ENCODE measurements at places on chromosomes 6 and 20.

- peaks cover 2% of the 10 kb centered on the region for H3K27me3 ChIP-seq
- no peaks in the 10 kb centered on the region for H3K36me3 ChIP-seq
- DNase-seq = no peak
- no peak overlapping the region for H3K4me3 ChIP-seq
- H3K27ac ChIP-seq = no peak overlapping the region
These were observed 67.7 kb downstream of the SLC16A10 start for GRCh38 chr6:111154981-111155380.

DNA sequence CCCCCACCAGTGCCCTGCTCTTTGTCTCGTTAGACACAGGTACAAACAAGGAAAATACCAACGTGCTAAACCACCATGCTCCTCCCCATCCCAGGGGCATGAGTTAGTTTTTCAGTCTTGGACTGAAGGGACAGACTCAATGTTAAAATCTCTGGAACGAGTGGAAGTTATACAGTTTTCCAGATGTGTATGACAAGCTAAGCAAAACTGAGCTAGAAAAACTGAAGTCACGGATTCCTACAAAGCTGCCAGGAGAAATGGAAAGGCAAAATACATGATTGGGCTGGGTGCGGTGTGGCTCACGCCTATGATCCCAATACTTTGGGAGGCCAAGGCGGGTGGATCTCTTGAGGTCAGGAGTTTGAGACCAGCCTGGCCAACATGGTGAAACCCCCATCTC lies 34.3 kb upstream of the QKI start:
- peaks cover 3% of the 10 kb centered on the region for H3K4me1 ChIP-seq
- H3K36me3 ChIP-seq = peaks cover 5% of the 10 kb centered on the region
- peaks cover 2% of the 10 kb centered on the region for H3K27me3 ChIP-seq
- no peak for DNase-seq
- no peak overlapping the region for H3K27ac ChIP-seq

DNA sequence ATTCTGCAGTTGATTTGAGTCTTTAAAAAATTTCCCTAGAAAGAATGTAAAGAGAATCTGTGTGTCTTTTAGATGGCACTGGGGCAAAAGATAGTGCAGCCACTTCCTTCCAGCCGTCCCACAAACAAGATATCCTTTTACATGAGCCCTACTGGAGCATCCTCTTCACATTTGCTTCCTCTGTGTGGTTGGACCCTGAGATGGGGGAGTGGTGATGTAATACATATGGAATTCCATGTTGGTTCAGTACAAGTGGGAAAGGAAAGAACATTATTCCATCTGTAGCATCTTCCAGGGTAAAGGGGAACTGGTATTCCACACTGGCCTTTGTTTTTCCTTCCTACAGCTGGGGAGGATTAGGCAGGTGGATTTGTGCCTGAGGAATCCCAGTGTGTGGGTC lies 78.9 kb upstream of the ISM1 start:
- peaks cover 37% of the 10 kb centered on the region for H3K4me1 ChIP-seq
- no peaks in the 10 kb centered on the region for H3K27me3 ChIP-seq
- H3K36me3 ChIP-seq = no peaks in the 10 kb centered on the region
- no peak overlapping the region for H3K4me3 ChIP-seq

- peaks cover 6% of the 10 kb centered on the region for H3K27me3 ChIP-seq
- no peak overlapping the region for H3K27ac ChIP-seq
- no peaks in the 10 kb centered on the region for H3K4me1 ChIP-seq
- H3K36me3 ChIP-seq = peaks cover 10% of the 10 kb centered on the region
- no peak for DNase-seq
These were observed 89.7 kb downstream of the NFATC2 start for GRCh38 chr20:51452734-51453365.

- H3K36me3 ChIP-seq = no peaks in the 10 kb centered on the region
- no peaks in the 10 kb centered on the region for H3K4me1 ChIP-seq
- no peak overlapping the region for H3K4me3 ChIP-seq
- DNase-seq = no peak
- H3K27ac ChIP-seq = no peak overlapping the region
These were observed 813.0 kb downstream of the DHX35 start for GRCh38 chr20:39775110-39775509.

DNA sequence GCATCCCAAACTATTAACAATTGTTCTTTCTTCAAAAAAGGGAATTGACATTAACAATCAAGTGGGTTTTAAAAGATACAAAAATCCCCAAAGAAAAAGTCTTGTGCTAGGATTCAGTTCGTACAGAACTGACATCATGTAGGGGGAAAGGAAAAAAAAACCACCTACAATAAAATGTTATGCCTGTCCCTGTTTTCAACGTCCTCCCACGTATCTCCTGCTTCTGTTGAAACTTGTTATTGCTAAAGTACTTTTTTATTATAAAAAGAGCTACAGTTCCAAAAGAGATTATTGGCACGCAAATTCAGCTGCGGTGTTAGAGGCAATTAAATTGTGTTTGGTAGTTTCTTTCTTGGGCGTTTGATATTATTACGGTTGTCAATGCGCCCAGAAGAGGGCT lies 102.8 kb upstream of the PHACTR1 start:
- H3K27ac ChIP-seq = no peak overlapping the region
- H3K4me1 ChIP-seq = peaks cover 2% of the 10 kb centered on the region
- H3K36me3 ChIP-seq = no peaks in the 10 kb centered on the region
- no peak for DNase-seq

- peaks cover 3% of the 10 kb centered on the region for H3K27me3 ChIP-seq
- no peaks in the 10 kb centered on the region for H3K4me1 ChIP-seq
- DNase-seq = no peak
These were observed 11.8 kb downstream of the TMEM14B start for GRCh38 chr6:10759312-10759839.

GRCh38 chr20:47231382-47232039 lies 125.0 kb downstream of the ZMYND8 start:
- peak overlapping the region; percentile 26 for H3K4me3 ChIP-seq
- peaks cover 41% of the 10 kb centered on the region for H3K36me3 ChIP-seq
- peaks cover 4% of the 10 kb centered on the region for H3K4me1 ChIP-seq

DNA sequence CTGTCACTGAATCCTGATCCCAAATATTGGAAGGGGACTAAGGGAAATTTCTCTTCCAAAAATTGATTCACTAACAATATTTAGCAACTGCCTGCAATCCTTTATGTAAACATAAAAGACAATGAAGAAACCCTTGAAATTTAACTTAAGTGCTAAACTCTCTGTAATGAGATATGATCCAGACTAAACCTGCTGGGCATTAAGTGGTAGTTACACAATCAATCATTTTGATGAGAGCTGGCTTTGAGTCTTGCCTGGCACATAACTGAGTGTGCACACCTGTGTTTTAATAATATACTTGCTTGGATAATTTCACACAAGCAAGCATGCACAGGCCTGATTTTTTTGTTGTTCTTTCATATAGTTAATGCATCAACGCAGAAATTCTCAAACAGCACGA lies 9.8 kb upstream of the ZFP64 start:
- H3K4me3 ChIP-seq = no peak overlapping the region
- no peaks in the 10 kb centered on the region for H3K36me3 ChIP-seq
- no peaks in the 10 kb centered on the region for H3K27me3 ChIP-seq

GRCh38 chr6:56268266-56268665 lies 20.9 kb upstream of the COL21A1 start:
- DNase-seq = no peak
- no peak overlapping the region for H3K4me3 ChIP-seq
- H3K36me3 ChIP-seq = peaks cover 4% of the 10 kb centered on the region
- H3K27me3 ChIP-seq = no peaks in the 10 kb centered on the region

DNA sequence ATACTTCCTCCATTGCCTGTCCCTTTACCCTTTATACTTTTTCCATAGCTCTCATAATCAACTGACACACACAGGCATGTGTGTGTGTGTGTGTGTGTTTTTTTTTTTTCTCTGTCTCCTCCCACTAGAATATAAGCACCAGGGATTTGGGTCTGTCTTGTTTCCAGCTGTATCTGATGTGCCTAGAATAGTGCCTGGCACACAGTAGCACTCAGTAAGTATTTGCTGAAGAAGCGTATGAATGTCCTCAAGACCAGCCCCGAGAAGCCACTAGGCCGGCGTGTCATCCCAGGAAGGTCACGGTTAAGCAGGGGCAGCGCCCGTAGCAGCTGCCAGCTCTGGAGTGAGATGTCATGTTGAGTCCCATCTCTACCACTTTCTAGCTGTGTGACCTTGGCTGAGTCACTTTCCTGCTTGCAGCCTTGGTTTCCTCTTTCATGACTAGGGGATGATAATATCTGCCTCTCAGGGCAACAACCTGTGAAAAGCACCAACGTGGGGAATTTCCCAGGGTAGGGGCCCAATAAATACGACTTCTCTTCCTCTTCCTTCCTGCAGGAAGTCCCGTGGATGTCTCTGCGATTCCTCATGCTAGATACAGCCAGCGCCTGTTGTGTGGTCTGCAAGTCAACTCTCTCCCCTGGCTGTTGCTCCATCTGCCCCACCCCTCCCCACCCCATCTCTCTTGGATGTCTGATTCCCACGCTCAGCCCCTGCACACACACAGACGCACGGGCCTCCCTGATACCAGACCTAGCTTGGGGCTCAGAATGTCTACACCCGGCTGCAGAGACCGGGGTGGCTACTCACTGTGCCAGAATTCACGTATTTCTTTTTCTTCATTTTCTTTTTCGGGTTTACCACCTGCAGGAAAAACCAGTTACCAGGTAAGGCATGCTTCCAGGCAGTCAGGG lies 58.1 kb downstream of the RAB44 start:
- H3K36me3 ChIP-seq = peaks cover 14% of the 10 kb centered on the region
- H3K27ac ChIP-seq = peak overlapping the region; percentile 63
- no peak for DNase-seq
- peaks cover 9% of the 10 kb centered on the region for H3K27me3 ChIP-seq
- peaks cover 47% of the 10 kb centered on the region for H3K4me1 ChIP-seq

- DNase-seq = no peak
- H3K36me3 ChIP-seq = no peaks in the 10 kb centered on the region
- H3K4me1 ChIP-seq = peaks cover 25% of the 10 kb centered on the region
- no peak overlapping the region for H3K4me3 ChIP-seq
- H3K27me3 ChIP-seq = peaks cover 3% of the 10 kb centered on the region
These were observed 56.2 kb upstream of the NHSL1 start for GRCh38 chr6:138555421-138555988.

- peaks cover 2% of the 10 kb centered on the region for H3K4me1 ChIP-seq
- no peak overlapping the region for H3K27ac ChIP-seq
- no peak overlapping the region for H3K4me3 ChIP-seq
- H3K36me3 ChIP-seq = peaks cover 3% of the 10 kb centered on the region
- no peak for DNase-seq
- peaks cover 1% of the 10 kb centered on the region for H3K27me3 ChIP-seq
These were observed 10.5 kb upstream of the ANGPT4 start for GRCh38 chr20:926670-927069.

DNA sequence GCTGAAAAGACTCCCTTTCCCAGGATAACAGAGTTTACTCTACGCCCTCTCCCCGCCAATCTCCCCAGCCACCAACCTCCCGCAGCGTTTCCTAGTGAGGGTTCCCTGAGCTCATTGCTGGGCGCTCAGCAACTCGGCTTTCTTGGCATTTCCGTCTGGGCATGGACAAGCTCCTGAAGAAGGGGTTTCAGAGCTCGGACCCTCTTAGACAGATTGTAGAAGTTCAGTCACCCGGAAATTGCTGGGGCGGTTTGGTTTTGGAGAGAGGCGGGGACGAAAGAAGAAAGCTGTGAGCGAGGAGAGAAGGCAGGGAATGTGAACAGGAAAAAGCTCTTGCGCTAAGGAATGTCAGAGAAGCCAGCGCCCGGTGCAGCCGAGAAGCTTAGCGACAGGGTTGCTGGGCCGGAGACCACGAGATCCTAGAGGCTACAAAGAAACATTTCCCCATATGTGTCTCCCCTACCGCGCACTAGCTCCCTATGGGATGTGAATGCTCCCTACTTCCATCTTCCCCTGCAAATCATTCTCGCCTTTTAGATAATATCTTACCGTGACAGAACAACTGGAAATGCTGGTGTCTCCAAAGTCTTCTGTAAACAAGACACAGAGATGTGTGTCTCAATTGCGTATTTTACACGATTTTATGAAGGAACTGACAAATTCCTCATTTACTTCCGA lies 15.8 kb downstream of the POM121L2 start:
- peaks cover 40% of the 10 kb centered on the region for H3K4me1 ChIP-seq
- H3K27ac ChIP-seq = peak overlapping the region; percentile 93
- H3K27me3 ChIP-seq = peaks cover 21% of the 10 kb centered on the region
- peak overlapping the region; percentile 91 for H3K4me3 ChIP-seq
- peaks cover 7% of the 10 kb centered on the region for H3K36me3 ChIP-seq

Measured in endothelial cell (in vitro differentiated cells).